Caki2 (cell line): ENCODE measurements at places on chromosomes 1 and 21. TPM values are rescaled to one million over a fixed set of nuclear protein-coding genes. Genes with fewer than 3 reads are reported as not detected.

DNA sequence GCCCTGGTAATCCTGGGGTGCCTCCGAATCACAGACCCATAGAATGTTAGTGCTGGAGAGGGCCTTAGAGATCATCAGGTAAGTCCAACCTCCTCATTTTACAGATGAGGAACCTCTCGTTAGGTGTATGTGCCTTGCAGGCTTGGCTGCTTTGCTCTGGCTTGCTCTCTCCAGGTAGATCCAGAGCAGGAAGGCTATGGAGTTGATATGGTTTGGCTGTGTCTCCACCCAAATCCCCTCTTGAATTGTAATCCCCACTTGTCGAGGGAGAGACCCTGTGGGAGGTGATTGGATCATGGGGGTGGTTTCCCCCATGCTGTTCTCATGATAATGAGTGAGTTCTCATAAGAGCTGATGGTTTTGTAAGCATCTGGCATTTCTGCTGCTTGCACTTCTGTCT, 186.0 kb upstream of the PLXNA2 start:
- no peak for DNase-seq

- no peak for DNase-seq
Observed at GRCh38 chr21:33657124-33657820, 15.0 kb downstream of the ITSN1 start.

DNA sequence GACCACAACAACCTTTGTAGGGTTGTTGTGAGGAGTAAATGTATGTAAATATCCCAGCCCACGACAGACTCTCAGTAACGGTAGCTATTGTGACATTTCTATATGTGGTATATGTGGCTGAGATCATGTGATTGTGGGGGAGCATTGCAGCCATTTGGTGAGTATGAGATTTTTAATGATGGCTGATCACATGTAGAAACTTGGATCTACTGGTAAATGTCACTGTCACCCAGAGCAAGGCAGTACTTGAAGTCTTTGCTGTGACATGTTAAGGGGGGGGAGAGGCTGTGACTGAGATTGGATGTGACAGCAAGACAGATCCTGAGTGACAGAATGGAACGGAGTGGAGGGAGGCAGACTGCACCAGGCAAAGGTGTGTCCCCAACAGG, 23.9 kb upstream of the MEF2D start:
- no peak for DNase-seq

DNA sequence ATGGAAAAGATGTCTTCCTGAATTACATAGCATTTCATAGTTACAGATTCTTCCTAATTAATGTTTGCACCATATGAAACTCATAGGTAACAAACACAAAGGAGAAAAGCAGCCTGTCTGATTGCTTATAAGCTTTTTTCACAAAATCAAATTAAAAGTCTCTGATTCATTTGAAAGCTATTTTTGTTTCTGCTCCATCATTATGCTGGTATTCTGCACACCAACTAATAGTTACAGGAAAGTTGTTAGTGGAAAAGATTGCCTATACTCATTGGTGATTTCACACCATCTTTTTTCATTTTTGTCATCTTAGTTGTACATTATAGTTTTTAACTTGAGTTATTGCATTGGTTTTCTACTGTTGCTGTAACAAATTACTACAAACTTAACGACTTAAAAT, 70.0 kb downstream of the PRKAA2 start:
- DNase-seq, result no peak

GRCh38 chr1:147072482-147073432, 99.5 kb downstream of the PRKAB2 start:
- DNase-seq, result no peak

The FCGR2B gene
- total RNA-seq, result not detected in 2 replicates

The NEK7 gene
- 27.3 and 37.2 TPM in 2 replicates for total RNA-seq

The FGR gene
- total RNA-seq, result not detected in 2 replicates

The SH2D2A gene
- not detected in 2 replicates for total RNA-seq
